ENCODE measurements at places on chromosomes 11 and 22.

GRCh38 chr11:57430952-57431351 is 4.0 kb upstream of the SLC43A3 start:
- DNase-seq, result no peak

DNA sequence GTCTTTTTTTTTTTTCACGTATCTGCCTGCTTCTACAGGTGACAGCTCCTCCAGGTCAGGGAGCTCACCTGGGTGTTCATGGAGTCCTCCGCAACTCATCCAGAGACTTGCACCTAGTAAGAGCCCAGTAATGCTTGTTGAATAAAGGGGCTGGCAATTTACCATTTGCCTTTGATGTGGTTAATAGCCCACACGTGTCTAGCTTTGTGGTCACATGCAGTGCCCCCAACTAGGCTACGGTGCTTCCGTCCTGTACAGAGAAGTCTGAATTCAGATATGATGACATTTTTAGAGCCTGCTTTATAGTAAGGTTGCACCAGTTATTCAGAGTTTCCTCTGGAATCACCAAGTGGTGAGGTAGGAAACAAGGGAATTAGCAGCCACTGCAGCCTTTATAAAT is 199.4 kb upstream of the MTMR2 start:
- no peak for DNase-seq

GRCh38 chr11:34680206-34680605 is 59.3 kb downstream of the EHF start:
- DNase-seq, result no peak

GRCh38 chr22:24029304-24029703 is 18.2 kb downstream of the CABIN1 start:
- no peak for DNase-seq

Data from anterior cingulate cortex (tissue), 58 donors.